Kidney (tissue), 22 donors: ENCODE measurements at places on chromosomes 2 and 18.

DNA sequence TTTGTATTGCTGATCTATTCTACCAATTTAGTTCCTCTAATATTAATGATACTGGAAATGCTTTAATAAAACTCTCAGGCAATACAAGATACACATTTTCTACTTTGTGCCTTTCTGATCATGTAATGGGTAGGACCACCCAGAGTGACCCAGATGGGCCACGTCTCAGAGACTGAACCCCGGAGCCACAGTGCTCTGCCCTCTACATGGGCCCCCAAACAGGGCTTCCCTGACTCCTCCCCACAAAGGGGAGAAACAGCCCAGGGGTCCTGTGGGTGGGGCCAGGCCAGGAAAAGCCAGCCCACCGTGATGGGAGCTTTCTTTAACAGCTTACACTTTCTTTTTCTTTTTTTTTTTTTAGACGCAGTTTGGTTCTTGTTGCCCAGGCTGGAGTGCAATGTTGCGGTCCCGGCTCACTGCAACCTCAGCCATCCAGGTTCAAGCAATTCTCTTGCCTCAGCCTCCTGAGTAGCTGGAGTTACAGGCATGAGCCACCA is 18.4 kb downstream of the HDAC4 start:
- no peak for DNase-seq

GRCh38 chr2:40440835-40441234 is 11.1 kb downstream of the SLC8A1 start:
- DNase-seq, result no peak

DNA sequence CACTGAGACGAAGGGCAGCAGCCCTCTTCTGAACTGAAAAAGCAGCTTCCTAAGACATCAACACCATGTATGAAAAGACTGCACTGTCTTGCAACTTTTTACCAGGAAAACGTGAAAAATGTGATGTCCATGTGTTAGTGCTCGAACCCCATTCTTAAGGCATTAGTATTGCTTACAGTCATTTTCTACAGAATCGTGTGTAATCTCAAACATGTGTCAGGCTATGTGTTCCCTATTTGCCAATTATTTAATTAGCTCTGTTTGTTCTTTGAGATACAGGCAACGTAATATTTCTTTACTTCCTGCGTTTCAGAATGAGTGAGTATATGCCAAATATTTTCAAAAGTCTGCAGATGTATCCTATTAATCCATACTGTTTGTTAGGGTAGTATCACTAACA is 307.7 kb upstream of the CCDC68 start:
- DNase-seq, result no peak

GRCh38 chr2:172921532-172922236 is 154.0 kb upstream of the MAP3K20 start:
- DNase-seq, result no peak

DNA sequence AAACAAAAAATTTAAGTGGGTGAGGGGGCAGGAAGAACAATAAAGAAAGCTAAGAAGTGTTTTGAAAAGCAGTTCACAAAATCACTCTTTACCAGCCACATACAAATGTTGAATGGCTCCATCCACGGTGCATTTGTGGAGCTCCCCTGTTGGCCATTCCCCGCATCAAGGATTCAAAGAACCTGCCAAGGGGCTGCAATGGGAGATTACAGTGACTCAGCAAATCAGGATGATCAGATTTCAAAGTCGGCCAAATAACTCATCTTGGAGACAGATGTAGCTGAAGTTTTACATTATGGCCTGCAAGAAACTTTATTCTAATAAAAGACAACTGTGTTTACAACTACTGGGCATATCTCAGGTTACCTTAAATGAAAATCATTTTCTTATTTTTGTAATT is 26.9 kb downstream of the COL4A3 start:
- no peak for DNase-seq

GRCh38 chr2:48695991-48696390 is 59.5 kb downstream of the LHCGR start:
- no peak for DNase-seq

- no peak for DNase-seq
These were observed 337.7 kb downstream of the ALK start for GRCh38 chr2:29583548-29584156.

- peak; percentile 47 for DNase-seq
These were observed 776.8 kb downstream of the CCDC85A start for GRCh38 chr2:56960581-56960980.

- no peak for DNase-seq
These were observed at the start of gene CFAP65 for GRCh38 chr2:219041252-219041651. TSS of gene CFAP65 (minus strand) at chr2:219041516. CDS start at chr2:219039048, 2,468 bp downstream.

GRCh38 chr2:197042739-197043196 is 116.3 kb upstream of the PGAP1 start:
- DNase-seq, result no peak

- no peak for DNase-seq
These were observed 16.1 kb downstream of the CCDC178 start for GRCh38 chr18:33424266-33424946.

DNA sequence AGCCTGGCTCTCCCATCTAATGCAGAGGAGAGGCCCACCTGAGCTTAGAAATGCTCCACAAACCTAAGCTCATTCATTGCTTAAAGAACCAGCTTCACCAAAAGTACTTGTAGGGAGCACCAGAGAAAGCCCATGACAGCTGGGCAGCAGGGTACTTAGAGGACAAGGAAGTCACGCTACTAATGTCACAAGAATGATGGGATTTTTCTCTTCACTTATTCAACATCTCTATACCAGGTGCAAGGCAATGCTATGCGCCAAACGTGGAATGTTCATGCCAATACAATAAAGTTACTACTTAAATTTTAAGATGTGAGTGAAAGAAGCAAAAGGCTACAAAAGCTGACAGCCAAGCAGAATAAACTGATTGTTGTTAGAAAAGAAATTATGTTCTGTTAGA is 36.0 kb downstream of the LONRF2 start:
- DNase-seq, result no peak

GRCh38 chr2:16763056-16763455 is 97.4 kb upstream of the CYRIA start:
- no peak for DNase-seq

DNA sequence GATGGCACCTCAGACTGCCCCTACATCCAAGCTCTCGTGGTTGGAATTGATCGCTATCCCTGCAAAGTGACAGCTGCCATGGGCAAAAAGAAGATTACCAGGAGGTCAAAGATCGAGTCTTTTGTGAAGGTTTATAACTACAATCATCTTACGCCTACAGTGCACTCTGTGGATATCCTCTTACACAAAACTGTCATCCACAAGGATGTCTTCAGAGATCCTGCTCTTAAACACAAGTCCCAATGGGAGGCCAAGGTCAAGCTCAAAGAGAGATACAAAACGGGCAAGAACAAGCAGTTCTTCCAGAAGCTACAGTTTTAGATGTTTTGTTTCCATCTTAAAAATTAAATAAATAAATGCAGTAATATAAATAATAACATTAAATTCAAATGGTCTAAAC is 45.4 kb downstream of the INO80D start:
- DNase-seq, result no peak

DNA sequence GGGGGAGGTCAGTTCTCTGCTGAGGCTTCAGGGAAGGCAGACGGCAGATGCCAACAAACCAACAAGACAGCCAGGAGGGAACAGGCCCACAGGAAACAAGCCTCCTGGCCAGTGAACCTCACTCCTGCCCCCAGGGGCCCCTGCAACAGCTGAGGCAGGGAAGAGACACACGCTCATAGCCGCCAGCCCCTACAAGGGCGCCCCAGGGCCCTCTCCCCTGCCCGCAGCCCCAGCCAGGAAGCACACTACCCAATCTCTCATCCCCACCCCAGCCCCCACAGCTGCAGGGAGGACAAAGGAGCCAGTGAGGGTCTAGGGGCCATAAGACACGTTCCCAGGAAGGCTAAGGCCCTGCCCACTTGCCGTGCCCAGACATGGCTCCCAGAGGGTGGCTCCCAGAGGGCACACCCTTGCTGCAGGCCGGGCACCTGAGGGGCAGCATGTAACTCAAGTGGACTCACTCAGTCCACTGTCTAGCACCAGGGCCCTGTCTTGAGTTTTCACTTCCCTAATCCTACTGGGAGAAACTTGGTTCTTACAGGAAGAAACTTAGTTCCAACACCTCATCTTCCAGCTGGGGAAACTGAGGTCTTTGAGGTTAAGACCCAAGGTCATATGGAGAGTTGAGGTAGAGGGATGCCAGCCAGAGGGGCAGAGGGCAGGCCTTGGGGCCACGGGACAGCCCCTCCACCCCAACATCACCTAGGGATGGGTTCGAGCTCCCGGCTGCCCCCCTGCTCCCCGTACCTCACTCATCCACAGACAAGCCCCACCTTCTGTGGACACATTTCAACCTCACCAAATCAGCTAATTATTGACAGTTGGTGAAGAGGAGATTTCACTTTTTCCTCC is 37.3 kb downstream of the EMX1 start:
- no peak for DNase-seq

- DNase-seq, result no peak
These were observed 172.2 kb downstream of the MBD2 start for GRCh38 chr18:54052259-54052658.

DNA sequence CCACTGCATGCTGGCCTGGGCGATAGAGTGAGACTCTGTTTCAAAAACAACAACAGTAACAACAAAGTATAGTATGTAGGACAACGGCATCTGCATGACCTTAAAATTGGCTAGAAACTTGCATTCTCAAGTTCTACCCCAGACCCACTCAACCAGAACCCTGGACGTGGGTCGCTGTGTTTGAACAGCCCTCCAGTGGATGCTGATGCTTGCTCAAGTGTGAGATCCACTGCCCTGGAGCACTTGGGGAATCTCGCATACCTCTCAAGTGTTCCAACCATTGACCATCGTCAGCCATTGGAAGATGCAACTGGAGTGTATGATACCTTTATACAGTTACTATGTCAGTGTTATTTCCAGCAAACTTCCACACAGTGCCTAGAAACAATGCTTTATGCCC is 435.9 kb downstream of the DCDC2C start:
- DNase-seq, result no peak

DNA sequence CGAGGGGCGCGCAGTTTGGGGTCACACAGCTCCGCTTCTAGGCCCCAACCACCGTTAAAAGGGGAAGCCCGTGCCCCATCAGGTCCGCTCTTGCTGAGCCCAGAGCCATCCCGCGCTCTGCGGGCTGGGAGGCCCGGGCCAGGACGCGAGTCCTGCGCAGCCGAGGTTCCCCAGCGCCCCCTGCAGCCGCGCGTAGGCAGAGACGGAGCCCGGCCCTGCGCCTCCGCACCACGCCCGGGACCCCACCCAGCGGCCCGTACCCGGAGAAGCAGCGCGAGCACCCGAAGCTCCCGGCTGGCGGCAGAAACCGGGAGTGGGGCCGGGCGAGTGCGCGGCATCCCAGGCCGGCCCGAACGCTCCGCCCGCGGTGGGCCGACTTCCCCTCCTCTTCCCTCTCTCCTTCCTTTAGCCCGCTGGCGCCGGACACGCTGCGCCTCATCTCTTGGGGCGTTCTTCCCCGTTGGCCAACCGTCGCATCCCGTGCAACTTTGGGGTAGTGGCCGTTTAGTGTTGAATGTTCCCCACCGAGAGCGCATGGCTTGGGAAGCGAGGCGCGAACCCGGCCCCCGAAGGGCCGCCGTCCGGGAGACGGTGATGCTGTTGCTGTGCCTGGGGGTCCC is at the start of gene ITGA4:
Gene ITGA4 (plus strand): TSS at position 266 of the 620 bp plus-strand sequence. CDS start 269 bp downstream, at position 535.
- DNase-seq, result peak; percentile 74

GRCh38 chr2:157061799-157062198 is 195.7 kb upstream of the GALNT5 start:
- DNase-seq, result no peak

DNA sequence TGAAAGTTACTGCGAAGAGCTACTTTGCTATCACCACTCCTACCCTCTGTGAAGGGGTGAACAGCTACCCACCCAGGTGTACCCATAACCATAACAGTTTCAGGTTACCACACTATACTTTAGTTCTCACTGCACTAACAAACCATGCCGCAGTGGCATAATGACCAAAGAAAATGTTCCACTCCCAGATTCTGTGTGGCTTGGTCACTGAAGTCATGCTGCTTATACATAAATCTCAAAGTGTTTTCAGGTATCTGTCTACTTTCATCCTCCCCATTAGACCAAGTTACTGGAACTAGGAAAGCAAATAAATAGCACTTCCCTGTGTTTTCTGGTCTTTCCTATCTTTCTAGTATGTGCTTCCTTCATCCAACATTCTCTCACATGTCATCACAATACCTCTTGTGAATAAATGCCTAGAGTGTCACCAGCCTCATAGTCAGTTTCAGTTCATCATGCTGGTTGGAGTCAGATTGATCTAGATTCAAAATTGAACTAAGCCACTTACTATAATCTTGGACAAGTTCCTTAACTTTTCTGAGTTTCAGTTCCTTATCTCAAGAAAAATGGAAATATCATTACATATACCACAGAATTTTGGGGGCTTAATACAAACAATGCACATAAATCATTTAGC is 293.6 kb downstream of the FSIP2 start:
- DNase-seq, result peak; percentile 31

GRCh38 chr2:156294945-156295580 is 37.5 kb downstream of the NR4A2 start:
- no peak for DNase-seq

DNA sequence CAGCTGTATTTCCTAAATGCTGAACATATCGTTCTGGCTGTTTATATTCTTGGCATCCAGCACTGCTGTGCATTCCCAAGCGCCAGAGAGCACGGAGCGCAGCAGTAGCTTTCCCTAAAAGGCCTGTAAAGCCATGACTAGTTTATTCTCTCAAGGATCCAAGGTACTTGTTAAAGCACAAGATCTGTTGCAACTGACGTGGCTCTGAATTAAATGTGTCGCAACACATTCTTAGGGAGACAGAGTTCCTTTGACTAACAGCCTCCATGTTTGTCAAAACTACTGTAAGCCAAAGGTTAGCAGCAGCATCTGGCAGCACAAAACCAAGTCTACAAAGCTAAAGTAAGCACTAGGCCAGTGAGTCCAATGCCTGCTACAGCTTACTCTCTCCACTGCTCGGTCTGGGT is 188.6 kb upstream of the FN1 start:
- DNase-seq, result peak; percentile 87

DNA sequence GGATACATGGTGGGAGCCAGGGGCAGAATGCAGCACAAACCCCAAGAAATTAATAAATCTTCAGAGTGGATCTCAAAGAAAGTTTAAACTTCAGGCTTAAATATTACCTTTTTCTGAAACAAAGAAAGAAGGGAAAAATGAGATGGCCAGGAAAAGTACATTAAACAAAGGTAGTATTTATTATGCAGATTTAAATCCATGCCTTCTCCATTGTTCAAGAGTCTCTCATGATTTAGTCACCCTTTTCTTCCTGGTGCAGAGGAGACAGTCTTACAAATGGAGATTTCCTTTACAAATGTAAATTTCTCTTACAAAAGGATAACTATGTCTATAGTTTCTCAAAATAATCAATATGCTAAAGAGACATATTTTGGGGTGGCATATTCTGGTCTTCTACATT is 33.4 kb upstream of the PPM1B start:
- DNase-seq, result no peak

- no peak for DNase-seq
These were observed 1858.4 kb upstream of the PIK3C3 start for GRCh38 chr18:40096675-40097074.

DNA sequence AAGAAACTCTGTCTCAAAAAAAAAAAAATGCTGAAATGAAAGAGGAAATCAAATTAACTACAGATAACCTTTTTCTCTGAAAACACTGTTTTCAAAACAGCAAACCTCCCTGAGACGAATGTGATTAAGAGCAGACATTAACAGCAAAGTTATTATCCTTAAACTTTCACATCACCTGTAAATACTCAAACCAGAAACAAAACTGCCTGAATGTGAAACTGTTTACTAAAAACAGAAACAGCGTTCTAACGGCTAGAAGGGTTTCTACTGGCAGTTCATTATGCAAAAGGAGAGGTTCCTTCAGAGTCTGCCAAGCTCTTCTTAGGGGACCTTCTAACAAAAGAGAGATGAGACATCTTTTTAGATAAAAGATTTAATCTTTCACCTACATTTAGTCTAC is 45.9 kb downstream of the PNO1 start:
- no peak for DNase-seq

- DNase-seq, result no peak
These were observed 252.9 kb downstream of the RNF152 start for GRCh38 chr18:61639886-61640285.
